Skin of body (tissue), 3 donors: ENCODE measurements at places on chromosomes 3 and 15. TPM values are rescaled to one million over a fixed set of nuclear protein-coding genes. Genes with fewer than 3 reads are reported as not detected.
A peak's percentile ranks its signal among the peaks of the same experiment; 100 is the strongest.

- no peak for DNase-seq
Observed at GRCh38 chr3:129162729-129163579, 2.1 kb upstream of the ISY1 start.

- no peak for DNase-seq
Observed at GRCh38 chr3:120850381-120851295, 57.4 kb upstream of the STXBP5L start.

DNA sequence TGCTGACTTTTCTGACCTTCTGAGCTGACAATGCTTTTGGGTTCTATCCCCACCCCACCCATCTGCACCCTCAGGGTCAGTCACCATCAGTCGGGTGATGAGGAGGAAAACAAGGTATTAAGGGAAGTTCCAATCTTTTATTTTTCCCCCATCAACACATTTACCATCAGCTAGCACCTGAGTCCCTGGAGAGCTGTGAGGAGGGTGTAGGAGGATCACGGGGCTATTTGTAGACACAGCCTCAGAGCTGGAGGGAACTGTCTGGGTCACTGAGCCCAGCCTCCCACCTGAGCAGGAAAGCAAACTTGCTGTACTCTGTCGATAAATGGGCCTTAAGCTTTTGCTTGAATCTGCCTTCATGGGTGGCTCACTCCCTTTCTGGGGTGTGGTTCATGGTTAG, 24.8 kb upstream of the ZFAND6 start:
- no peak for DNase-seq

DNA sequence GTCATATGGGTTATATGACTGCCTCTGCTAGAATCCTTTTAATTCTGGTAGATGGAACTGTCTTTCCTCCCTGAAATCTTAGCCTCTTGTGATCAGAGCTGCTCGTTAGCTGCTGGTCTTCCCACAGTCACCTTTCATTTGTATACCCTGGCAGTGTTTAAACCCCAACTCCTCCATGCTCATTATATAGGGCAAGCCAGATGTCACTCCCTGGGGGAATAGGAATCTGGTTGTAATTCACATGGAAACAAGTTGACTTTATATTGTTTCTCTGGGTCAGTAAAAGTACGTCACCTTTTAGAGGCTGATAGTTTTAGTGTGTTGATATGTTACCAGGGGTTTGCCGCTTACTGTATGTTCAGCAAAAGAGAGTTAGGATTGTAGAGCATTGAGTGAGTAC, 103.5 kb downstream of the ITPR1 start:
- no peak for DNase-seq

GRCh38 chr15:43920254-43920600, 93.4 kb downstream of the WDR76 start:
- DNase-seq, result no peak

The SCAANT1 gene
- total RNA-seq, result not detected

The UQCC5 gene
- total RNA-seq, result 1.4 TPM

DNA sequence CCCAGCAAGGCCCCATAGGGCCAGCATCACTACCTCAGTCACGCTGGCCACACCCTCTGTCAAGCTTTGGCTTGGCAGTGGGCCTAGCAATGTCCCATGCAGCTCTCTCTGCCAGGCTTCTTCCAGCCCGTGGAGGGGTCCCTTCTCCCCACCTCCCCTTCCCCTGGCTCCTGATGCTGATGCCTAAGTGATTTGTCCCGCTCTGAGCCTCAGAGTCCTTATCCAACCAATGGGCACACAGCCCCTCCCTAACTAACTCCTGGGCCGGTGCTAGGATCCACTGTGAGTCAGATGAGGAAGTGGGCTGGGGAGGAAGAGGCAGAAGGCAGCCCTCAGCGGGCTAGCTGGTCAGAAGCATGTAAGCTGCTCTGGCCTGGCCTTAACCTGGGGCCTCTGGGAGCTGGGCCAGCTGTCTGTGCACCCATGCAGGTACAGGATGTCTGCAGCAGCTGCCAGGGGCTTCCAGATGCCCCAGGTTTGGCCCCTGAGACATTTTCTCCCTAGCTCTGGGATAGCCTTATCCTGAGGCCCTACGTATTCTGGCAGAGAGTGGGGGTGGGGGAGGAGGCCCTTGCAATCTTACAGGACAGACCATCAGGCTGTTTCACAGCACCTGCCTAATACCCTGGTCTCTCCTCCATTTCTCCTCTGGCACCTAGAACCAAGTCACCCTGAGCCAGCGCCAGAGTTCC, 740 bp upstream of the ZBTB47 start:
- no peak for DNase-seq

DNA sequence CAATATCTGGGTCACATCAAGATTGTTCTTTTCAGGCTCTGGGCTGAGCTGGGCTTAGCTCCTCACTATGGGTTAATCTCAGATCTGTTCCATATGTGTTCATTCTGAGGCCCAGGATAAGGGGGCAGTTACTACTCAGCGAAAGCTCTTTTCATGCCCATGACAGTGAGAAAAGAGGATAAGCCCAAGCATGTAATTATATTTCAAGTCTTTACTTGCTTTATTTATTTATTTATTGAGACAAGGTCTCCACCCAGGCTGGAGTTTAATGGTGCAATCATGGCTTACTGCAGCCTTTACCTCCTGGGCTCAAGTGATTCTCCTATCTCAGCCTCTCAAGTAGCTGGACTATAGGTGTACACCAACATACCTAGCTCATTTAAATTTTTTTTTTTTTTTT, 44.7 kb upstream of the SELENOK start:
- DNase-seq, result no peak

DNA sequence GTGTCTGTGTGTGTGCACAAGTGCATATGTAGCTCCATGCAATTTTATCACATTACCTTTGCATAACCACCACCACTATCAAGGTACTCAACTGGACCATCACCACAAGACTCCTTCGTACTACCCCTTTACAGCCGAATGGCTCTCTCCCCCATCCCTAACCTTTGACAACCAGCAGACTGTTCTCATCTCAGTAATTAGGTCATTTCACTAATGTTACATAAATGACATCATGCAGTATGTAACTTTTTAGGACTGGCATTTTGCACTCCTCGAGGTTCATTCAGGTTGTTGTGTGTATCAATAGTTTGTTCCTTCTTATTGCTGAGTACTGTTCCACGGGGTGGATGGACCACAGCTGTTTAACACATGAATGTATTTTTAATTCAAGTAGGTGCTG, 121.8 kb upstream of the SLC6A11 start:
- DNase-seq, result no peak

- DNase-seq, result no peak
Observed at GRCh38 chr15:89104172-89104564, 15.9 kb downstream of the ABHD2 start.

DNA sequence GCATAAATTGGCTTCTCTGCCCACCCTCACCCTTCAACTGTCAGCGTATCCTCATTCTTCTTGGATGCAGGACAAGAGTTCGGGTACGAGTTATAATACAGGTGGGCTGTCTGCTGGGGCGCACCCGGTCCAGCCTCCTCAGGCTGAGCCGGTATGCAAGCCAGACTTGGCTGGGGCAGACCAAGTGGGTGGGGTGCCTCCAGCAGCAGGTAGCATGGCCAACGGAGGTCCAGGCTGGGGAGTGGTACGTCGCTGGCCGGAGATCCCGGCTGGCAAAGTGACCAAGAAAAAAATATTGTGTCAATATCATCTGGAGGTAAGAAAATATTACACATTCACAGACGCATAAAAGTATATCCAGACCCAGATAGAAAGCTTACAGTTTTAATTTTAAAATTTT, 45.6 kb downstream of the GATM start:
- no peak for DNase-seq

GRCh38 chr15:99511866-99512661, 53.7 kb upstream of the MEF2A start:
- DNase-seq, result peak; percentile 78

The SCN11A gene
- 1.9 TPM for total RNA-seq

The EPHA3 gene
- 11.0 TPM for total RNA-seq

GRCh38 chr3:29924783-29925561, 644.1 kb downstream of the RBMS3 start:
- DNase-seq, result peak; percentile 15

GRCh38 chr3:183239046-183239445, 14.0 kb upstream of the B3GNT5 start:
- no peak for DNase-seq

The ADGRG7 gene
- 0.10 TPM for total RNA-seq

DNA sequence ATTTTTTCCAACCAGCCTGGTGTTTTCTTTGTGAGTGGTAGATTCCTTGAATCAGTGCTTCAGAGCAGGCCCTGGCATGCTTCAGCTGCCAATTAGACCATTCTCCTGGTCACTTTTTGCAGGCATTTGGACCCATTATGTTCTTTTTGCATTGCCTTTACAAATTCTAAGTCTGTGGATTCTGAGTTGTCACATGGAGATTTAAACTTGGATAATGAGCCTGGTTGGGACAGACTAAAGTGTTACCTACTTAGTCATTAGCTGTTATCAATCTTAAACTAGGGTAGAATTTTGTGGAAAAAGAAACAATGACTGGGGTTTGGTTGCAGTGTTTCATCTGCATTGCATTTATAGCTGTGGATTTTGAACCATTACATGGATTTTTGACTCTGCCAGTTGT, 40.6 kb downstream of the ARHGEF26 start:
- no peak for DNase-seq

GRCh38 chr3:48196611-48197010, 8.4 kb upstream of the CDC25A start:
- DNase-seq, result no peak

- DNase-seq, result no peak
Observed at GRCh38 chr15:99956820-99957641, 223.8 kb upstream of the LYSMD4 start.

The MITF gene
- total RNA-seq, result 43.2 TPM
